ENCODE measurements at places on chromosomes 11 and 22.

- no peak for DNase-seq
These were observed 23.6 kb downstream of the ZC3H7B start for GRCh38 chr22:41324821-41325528.

- DNase-seq, result no peak
These were observed 14.2 kb upstream of the APOL6 start for GRCh38 chr22:35634015-35634414.

- no peak for DNase-seq
These were observed 69.0 kb downstream of the MED15 start for GRCh38 chr22:20576445-20576816.

DNA sequence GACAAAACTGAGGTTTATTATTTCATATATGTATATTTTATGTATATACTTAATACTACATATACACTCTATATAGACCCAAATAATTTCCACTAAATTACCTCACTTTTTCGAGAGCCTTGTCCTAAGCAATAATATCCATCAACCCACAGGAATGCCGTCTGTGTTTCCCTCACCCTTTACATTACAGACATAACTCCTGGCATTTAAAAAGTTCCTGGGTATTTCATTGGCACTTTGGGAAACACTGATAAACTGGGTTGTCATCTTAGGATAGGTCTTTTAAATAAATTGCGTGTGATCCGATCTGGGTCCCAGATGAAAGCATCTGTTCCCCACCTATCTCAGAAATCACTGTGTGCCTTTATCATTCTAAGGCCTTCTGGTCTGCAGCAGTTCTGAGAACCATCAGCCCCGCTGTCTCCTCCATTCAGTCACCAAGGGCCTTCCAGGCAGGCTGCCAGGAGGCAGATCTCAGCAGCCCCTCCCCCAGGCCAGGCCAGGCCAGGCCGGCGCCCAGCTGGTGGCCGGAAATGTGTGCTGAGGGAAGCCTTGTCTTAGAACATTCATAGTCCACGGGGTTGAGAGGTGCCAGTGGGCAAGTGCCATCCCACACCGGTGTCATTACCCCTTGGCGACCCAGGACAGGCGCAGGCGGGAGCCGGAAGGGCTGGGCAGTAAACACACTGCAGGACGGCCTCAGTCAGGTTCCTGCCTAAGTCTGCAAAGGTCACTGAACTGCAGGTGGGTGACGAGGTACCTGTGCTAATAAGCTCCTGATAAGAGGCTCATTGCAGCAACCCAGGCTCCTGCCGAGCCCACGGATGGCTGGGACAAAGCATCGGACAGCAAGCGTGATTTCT is 3.3 kb downstream of the FGF19 start:
- DNase-seq, result no peak

GRCh38 chr22:31244046-31244942 is 32.2 kb downstream of the LIMK2 start:
- DNase-seq, result no peak

DNA sequence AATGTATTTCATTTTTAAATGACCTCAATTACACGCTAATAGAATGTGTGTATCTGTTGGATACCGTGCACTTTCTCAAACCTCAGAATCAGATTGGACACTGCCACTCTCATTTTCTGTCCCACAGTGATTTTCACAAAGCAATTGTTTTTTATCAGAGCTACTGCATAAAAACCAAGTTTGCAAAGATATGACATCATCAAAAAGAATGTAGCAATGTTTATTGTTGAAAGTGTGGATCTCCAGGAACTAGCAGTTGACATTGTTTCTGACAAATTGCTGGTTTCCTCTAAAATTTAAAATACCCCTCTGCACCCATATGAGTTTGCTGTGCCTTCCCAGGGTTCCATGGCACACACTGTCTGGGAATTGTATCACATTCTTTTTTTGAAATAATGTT is 362.7 kb upstream of the DDI1 start:
- DNase-seq, result no peak

DNA sequence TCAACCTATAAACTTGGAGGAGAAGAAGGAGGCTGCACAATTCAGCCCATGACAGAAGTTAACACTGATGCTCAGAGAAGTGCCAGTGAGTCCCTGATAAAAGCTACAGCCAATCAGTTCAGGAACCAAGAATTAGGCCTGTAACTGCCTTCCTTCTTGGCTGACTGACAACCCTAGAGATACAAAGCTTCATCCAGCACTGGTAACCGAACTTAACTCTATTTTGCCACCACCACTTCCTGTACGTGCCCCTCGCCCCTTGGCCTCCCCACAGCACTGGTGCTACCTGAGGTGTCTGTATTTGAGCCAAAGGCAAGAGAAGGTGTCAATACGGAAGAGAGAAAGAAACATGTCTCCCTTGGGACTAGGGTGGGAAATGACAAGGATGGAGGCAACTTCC is 40.1 kb upstream of the POU2AF1 start:
- DNase-seq, result no peak

- DNase-seq, result no peak
These were observed 16.9 kb downstream of the UPB1 start for GRCh38 chr22:24512043-24512442.

GRCh38 chr11:80846979-80847378 is 1406.1 kb upstream of the TENM4 start:
- peak; percentile 48 for DNase-seq

DNA sequence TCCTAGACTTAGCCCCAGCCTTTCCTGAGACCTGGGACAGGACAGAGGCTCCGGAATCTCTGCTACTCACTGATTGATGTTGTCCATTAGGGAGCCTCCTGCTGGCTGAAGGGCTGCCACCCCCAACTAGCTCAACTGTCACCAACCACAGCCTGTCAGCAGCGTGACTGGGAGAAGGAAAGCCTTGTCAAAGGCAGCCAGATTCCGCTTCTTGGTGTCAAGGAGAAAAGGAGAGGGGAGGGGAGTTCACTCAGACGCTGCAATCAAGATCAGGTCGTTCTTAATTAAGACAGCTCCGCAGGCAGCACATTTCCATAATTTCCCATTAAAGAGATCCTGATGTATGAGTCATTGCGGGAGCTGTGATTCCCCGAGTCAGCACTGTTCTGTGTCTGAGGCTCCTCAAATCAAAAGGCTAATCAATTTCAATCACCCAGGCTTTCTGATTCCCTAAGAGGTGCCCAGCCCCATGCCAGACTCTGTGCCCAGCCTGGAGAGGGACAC is 152.8 kb upstream of the ZBED5 start:
- DNase-seq, result no peak

DNA sequence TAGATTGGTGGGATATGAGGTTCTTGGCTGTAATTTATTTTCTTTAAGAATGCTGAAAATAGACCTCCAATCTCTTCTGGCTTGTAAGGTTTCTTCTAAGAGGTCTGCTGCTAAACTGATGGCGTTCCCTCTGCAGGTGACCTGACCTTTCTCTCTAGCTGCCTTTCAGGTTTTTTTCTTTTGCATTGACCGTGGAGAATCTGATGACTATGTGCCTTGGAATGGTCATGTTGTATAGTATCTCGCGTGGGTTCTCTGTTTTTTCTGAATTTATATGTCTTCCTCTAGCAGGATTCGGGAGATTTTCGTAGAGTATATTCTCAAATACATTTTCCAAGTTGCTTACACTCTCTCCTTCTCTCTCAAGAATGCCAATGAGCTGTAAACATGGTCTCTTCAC is 122.2 kb downstream of the DDX10 start:
- DNase-seq, result no peak

GRCh38 chr22:49327411-49328117 is 500.1 kb downstream of the BRD1 start:
- no peak for DNase-seq

DNA sequence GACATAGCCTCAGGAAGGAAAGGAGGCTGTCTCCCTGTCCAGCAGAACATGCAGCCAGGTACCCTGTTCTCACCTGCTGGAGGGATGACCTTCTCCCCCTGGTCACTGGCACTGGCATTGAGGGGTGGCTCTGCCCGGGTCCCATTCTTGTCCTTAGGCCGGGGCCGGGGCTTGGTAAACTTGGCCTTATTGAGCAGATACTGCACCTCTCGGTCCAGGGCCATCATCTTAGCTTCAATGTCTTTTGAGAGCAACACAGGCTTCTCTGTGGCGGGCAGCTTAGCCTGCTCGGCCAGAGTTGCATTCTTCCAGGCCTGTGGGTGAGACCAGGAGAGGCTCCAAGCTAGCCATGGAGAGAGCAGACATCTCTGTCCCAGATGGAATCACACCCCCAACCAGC is 10.5 kb downstream of the HYOU1 start:
- DNase-seq, result no peak

GRCh38 chr11:14519917-14520746 is at the start of gene PSMA1:
Gene PSMA1, minus strand, starts transcription at chr11:14520386. Its CDS starts 87 bp downstream, at chr11:14520299.
- DNase-seq, result peak; percentile 96

- DNase-seq, result no peak
These were observed 116.0 kb upstream of the BID start for GRCh38 chr22:17890245-17890671.

DNA sequence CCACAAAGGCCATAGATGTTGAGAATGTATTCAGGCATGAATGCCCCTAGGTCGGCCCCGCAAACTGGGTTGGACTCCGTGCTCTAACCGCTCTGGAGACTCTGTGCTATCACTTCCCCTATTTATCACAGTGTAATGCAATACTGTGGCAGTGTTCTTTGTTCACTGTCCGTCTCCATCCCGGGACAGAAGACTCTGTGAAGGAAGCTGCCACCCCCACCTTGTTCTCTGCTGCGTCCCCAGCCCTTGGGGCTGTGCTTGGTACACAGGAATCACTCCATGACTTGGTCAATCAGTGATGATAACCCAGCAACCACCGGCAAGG is 57.6 kb downstream of the TSPAN18 start:
- DNase-seq, result no peak

DNA sequence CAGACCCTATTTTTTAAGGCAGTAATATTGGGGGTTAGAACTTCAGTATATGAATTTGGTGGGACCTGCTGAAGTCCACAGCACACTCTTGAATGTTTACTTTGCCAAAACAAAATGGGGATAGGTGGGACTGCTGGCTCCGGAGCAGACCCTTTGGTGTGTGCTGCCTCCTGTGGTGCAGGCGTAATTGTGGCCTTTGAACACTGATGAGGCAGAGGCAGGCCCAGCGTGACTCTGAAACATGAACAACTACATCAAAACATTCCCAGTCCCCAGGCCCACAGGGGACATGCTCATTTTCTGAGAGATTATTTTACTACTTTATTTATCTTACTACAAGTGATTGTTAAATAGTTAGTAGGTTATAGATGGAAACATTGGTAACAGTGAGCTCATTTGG is 225.0 kb upstream of the TBCEL start:
- DNase-seq, result no peak

DNA sequence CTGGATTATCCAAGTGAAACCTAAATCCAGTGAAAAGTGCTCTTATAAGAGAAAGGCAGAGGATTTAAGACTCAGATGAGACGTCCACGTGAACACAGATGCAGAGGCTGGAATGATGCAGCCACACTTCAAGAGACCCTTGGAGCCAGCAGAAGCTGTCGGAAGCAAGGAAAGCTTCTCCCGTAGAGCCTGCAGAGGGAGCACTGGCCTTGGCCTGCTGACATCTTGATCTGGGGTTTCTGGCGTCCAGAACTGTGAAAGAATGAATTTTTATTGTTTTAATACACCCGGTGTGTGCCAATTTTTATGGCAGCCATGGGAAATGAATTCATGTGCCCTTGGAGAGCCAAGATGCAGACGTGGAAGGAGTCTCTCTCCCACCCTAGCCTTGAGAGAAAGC is 407.0 kb upstream of the B3GAT1 start:
- DNase-seq, result no peak

DNA sequence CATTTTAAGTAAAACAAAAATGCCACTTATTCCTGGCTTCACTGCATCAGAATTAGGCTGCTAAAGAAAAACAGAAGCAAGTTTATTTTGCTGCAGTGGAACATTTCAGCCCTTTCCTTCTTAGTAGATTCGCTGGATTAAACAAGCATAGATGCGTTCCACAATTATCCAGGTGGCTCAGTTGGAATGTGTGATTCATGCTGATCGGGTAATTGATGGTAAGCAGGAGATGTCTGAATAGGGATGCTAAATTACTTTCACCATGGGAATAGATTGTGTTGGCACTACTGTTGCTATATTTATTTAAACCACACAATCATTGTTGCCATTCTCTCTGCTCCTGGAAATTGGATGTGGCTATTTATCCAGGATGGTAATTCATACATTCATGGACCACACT is 440.1 kb upstream of the DDI1 start:
- no peak for DNase-seq

GRCh38 chr11:66849501-66850234 is 6.4 kb downstream of the RCE1 start:
- no peak for DNase-seq

- DNase-seq, result no peak
These were observed 135.6 kb downstream of the SBF2 start for GRCh38 chr11:10158461-10158860.

DNA sequence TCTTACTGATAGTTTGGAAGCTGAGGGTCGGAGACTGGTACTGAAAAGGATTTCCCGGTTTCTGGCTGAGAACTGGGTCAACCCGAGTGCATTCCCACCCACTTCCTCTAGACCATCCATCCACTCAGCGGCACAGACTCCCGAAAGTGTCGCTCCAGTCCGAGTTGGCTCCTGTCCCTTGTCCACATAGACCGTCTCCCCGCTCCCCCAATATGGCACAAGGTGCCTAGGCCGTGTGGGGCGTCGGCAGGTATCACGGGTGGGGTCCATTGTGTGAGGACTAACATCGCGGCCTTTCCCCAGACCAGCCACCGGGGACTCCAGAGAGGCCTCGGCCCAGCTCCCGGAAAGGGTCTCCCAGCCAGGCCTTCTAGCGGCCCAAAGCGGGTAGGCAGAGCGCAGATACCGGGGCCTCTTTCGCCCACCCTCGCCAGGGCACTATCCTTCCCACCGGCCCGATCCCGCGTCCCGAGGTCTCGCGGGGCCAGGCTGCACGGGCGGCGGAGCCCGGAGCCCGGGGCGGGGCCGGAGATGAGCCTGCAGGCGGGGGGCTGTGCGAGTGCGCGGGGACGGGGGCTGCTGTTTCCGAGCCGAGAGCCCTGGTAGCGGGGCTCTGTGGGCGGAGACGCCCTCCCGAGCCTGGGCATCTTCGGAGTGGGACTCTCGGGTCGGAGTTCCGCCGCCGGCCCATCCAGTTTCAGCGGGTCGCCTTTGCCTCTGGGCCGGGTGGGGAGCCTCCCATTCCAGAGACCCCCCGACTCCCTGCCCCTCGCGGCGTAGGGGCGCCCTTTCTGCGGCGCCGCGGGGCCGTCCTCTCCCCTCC is 21.1 kb downstream of the SERPINH1 start:
- peak; percentile 44 for DNase-seq

GRCh38 chr11:129215506-129216245 is 23.6 kb upstream of the ARHGAP32 start:
- DNase-seq, result no peak

DNA sequence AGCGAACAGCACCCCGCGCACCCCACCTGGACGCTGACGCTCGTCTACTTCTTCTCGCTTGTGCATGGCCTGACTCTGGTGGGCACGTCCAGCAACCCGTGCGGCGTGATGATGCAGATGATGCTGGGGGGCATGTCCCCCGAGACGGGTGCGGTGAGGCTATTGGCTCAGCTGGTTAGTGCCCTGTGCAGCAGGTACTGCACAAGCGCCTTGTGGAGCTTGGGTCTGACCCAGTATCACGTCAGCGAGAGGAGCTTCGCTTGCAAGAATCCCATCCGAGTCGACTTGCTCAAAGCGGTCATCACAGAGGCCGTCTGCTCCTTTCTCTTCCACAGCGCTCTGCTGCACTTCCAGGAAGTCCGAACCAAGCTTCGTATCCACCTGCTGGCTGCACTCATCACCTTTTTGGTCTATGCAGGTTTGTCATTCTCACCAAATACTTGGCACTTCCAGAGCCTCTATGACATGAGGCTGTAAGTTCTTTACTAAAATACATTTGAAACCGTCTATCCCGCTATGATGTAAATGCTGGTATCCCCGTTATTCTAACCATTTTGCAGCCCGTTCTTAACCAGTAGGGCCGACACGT is 535 bp downstream of the AQP11 start:
- peak; percentile 5 for DNase-seq

Measured in activated CD4-positive, alpha-beta T cell treated with anti-CD3 and anti-CD28 coated beads, Interleukin-2, amount 50 U/mL, for 16 hours (primary cell).